Spleen (tissue), 13 donors: ENCODE measurements at places on chromosomes 12 and 14.
A peak's percentile ranks its signal among the peaks of the same experiment; 100 is the strongest.

GRCh38 chr12:51908876-51909592 lies 1.7 kb downstream of the ACVRL1 start:
- no peak for DNase-seq

- no peak for DNase-seq
Measured at GRCh38 chr12:120713861-120714482, 3.7 kb downstream of the UNC119B start.

DNA sequence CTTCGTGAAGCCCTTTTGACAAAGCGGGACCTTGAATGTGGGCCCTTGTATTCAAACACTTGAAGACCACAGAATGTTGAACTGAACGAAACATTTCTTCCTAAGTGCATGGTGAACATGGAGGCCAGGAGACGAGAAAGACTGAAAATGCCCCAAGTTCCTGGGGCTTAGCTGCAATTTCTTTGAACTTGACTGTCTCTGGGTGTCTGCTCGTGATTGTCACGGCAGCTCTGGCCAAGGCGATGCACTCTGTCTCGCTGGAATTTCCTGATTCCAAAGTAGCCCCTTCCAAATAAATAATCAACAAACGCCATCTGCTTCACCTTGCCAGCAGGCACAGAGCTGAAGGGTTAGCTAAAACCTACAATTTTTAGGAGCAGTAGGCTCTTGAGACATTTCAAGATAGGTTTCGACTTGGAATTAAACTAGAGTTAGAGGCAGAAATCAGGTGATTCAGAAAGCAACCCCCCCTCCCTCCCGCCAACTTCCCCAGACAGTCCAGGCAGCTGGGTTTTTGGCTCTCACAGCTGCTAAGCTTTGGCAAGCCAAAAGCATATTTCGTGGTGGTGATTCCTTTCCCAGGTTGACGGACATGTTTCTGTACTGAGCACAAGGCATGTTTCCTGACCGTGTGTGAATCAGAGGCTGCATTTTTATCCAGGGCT lies 13.5 kb upstream of the IRF2BPL start:
- DNase-seq, result no peak

DNA sequence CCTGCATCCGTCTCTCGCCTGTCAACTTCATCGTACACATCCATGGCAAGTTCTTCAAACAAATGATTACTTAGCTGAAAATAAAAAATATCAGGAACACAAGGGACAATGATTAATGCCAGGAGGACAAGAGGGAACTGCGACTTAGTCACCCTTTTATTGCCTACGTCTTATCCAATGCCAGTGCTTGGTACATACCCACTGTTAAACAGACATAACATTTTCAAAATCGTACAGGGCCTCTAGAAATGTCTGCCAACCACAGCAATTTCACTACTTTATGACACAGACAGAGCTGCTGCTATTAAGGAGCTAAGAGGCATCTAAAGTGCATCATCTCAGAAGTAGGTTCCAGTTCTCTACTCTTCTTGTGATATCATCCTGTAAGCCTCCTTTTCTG lies 34.6 kb downstream of the GIT2 start:
- no peak for DNase-seq

- no peak for DNase-seq
Measured at GRCh38 chr12:4580281-4580688, 18.3 kb downstream of the DYRK4 start.

GRCh38 chr12:52277486-52278245 lies 3.2 kb downstream of the KRT86 start:
- DNase-seq, result peak; percentile 67

- DNase-seq, result peak; percentile 63
Measured at GRCh38 chr12:54129028-54129903, 59.5 kb downstream of the SMUG1 start.

- DNase-seq, result no peak
Measured at GRCh38 chr14:39050389-39050788, 52.6 kb downstream of the SEC23A start.

- DNase-seq, result no peak
Measured at GRCh38 chr14:71478542-71478941, 453.7 kb upstream of the RGS6 start.
